Activated naive CD4-positive, alpha-beta T cell treated with anti-CD3 and anti-CD28 coated beads, Interleukin-2, amount 50 U/mL, for 16 hours (primary cell): ENCODE measurements at places on chromosomes 3 and 15.

DNA sequence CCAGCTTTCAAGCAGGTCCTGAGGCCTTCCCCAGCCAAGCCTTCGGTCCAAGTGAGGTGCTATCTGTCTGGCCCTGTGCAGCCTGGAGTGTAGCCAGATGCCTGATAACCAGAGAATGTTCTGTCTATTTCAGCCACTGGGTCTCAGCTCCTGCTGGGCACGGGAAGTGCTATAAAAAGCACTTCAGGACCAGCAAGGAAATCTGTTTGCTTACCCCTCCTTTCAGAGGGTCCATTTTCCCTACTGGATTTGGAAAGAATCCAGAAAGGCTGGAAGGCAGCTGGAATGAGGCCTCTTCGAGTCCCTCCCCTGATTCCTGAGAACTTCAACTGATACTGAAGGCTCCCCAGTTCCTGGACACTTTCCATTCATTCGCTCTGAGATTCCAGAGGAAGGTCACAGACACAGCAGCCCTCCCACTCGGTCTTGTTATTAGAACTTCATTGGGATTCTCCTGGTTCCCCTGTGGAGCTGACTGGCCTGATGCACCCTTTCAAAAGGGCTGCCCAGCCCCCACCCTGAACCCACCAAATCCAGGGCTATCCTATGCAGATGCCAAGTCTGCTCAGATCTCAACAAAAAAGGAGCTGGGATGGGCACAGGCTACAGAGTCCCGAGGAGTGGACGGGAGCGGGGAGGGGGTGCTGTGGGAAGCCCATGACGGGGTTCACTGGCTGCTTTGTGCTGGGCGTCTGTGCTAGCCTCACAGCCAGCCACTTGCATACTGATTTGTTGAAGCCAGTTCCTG, 70.4 kb downstream of the UMPS start:
- no peak for DNase-seq

DNA sequence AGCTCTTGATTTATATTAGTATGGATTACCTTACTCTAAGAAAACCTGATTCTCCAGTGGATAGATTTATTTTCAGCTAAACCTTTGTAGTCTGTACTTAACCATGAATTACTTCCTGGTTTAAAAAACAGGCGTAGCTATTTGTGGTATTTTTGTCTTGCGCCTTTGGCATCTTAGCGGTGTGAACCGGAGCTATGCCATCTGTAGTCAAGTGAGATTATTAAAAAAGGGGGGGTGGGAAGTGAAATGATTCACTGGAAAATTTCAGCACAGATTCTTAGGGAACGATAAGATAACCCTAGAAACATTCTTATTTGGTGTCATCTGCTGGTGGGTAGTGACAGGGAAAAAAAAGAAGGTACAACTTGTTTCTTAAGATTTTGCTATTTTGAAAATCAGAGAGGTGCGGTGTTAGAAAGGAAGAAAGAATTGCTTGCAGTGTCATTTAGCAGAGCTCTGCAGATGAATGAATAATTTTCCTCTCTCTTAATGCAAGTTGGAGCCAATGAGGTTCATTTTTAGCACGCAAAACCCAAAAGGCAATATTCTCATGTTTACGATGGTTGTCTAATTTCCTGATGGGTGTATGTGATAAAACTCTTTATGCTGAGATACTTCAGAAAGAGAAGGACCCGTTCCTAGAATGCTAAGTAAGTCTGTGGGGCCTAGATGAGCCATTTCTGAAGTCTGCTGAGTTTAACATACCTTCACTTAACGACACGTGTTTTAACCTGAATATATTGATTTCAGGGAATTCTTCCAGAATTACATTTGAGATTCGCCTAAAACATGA, 44.0 kb downstream of the PSMD6 start:
- DNase-seq: no peak

DNA sequence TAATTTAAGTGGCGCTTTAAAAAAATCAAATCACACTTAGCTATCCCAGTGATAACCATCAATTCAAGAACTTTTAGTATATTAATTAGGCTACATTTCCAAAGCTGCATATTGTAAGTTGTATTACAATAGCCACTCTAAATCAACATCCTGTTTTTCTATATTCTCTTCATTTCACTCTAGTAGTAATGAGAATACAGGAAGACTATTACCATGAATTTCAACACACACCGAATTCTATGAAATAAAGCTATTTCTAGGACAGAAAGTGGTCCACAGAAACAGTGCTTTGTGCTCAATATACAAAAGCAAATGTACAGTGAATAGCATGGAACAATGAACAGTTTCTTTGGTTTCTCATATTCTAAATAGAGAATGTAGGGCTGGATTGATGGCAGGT, 24.6 kb downstream of the TRAT1 start:
- DNase-seq: no peak

DNA sequence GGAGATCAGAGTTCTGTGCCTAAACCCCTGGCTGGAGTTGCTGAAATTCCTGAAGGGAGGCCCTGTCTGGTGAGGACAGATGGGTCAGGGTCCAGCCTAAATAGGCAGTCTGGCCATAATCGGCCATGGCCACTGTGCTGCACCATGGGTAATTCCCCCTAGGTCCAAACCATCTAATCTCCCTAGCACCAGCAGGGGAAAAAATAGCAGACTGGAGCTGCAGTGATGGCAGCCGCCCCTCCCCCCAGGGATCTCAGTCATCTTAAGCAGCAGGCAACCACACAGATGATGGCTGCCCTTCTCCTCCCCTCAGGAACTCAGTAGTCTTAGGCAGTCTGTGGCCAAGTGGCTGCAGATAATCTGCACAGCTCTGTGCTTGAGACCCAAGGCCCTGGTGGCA, 68.4 kb upstream of the CD96 start:
- no peak for DNase-seq

DNA sequence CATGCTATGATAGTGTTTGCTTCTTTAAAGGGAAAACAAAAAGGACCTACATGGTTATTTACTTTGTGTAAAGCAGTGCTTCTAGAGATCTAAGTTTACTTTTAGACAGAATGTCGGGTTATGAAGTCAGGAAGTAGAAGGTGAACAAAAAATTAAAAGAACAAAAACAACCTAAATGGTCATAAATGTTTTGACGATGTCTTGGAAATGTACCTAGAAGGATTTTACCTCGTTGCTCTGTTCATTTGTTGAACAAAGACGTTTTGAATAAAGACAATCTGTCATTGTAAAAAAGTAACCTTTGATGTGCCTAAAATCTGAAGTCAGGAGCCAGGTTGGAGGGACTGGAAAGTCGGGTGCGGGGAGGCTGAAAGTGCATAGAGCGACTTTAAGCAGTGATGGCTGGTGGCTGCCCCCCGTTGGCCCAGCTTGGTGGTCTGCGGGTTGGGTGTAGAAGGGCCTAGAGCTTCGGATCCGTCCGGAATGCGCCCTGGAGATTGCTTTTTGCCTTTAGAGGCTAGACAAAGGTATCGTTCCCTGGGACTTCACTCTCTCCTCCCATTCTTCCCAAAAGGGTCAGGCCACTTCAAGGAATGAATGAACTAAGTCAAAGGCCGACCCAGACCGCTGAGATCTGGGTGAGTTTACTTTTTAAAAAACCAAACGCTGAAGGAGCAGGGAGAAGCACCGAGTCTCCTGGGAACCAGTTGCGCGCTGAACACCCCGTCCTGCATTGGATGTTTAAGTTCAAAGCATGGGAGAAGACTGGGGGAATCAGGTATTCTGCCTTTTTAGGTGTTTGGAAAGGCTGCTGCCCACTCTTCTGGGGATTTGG, 2.1 kb downstream of the SOX14 start:
- DNase-seq: no peak

- DNase-seq: no peak
Observed at GRCh38 chr3:38598791-38599190, 50.7 kb downstream of the SCN5A start.

DNA sequence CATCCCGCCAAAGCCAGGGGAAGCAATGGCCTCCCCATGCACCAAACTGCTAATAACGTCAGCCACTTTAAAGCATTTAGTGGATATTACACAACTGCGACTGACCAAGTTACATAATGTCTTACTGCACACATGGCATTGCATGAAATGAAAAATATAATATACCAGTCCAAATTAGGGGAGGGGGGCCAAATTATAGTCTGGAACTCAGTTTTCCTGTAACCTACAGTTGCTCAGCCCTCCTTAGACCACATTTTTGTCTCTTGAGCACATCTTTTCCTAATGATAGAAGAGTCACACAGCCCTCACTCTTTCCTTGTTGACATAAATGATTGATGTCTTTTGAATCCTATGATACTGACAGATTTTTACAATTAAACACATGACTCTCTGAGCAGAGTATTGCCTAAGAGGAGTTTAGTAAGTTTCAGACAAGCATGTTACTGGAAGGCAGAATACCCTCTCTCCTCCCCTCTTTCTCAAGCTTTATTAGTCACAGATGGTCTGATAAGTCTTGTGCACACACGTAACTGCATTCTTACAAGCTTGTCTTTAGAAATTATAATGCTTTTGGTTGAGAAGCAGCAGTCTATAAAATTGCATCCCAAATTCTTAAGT, 1.1 kb upstream of the PLD1 start:
- no peak for DNase-seq

GRCh38 chr3:134937256-134938028, 142.4 kb downstream of the EPHB1 start:
- no peak for DNase-seq

GRCh38 chr3:119632829-119633228, 27.6 kb downstream of the POPDC2 start:
- DNase-seq: no peak

GRCh38 chr3:134030379-134031347, 938 bp upstream of the SLCO2A1 start:
- DNase-seq: no peak

- no peak for DNase-seq
Observed at GRCh38 chr3:14614862-14615261, 36.7 kb upstream of the CCDC174 start.

DNA sequence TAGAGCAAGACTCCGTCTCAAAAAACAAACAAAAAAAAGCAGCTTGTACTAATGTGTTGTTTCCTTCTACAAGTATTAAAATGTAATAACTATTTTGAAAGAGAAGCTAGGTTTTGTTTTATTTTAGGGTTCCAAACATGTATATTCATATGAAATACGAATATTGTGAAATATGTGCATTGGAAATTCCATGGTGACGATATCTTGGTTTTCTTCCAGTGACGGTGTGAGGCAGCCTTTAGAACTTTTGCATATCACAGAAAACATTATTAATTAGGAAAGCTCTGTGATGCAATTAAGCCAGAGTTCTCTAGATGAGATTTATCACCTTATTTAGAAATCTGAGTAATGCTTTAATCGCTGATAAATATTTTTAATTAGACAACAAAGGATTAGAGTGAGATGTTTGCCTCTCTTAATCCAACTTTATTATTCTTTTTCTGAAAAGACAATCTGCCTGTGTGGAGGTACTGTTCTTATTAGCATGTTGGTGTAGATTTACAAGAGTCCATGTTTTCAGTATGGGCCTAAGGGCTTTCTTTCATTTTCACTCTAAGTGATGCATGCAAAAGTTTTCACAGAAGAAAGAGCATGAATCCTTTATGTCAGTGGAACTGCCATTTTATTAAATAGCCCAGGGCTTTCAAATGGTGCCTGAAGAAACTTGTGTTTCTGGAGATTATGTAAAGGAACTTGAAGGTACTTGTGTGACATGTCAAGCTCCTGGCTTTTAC, 37.7 kb upstream of the SAMMSON start:
- no peak for DNase-seq

- no peak for DNase-seq
Observed at GRCh38 chr15:68782589-68783161, 38.0 kb downstream of the ANP32A start.

- no peak for DNase-seq
Observed at GRCh38 chr3:171200052-171200749, 173.7 kb upstream of the SLC2A2 start.

DNA sequence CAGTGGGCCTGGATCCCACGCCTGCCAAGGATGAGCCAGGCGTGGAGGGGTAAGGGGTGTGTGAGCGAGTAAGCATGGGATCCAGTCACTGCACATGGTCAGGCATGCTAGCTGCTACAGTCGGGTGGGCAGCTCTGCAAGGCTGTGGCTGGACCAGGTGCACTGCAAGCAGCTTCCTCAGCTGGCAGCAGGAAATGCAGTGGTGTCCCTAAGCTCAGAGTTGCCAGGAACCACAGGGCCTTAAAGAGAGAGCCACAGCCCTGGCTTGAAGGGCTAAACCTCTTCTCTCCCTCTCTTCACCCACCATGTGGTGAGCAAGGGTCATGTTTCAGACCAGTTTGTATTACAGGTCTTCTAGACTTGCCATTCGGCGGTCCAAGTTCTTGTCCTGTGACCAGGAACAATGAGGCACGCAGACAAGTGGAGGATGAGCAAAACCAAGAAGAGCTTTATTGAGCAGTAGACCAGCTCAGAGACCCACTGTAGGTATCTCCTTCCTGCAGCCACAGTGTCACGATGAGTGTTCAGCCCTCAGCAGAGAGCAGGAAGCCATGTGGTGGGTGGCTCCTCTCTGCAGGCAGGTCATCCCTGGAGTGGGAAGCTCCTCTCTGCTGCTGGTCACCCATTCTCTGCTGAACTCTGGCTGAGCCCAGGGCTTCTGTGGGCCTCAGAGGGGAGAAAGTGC, 511.9 kb downstream of the PYDC2 start:
- DNase-seq: no peak

GRCh38 chr3:143380449-143380848, 260.9 kb downstream of the CHST2 start:
- no peak for DNase-seq

- peak; percentile 26 for DNase-seq
Observed at GRCh38 chr3:57164217-57164656, 916 bp downstream of the IL17RD start.

DNA sequence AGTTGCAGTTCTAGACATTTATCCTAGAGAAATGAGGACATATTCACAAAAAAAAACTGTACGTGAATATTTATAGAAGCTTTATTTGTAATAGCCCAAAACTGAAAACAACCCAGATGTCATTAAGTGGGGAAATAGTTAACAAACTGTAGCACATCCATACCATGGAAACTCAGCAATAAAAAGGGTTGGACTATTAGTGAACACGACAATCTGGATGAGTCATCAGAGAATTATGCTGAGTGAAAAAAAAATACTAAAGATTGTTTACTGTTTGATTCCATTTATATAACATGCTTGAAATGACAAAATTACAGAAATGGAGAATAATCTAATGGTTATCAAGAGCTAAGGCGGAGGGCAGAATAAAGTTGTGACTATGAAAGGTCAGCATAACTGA, 59.5 kb downstream of the CPA3 start:
- no peak for DNase-seq

GRCh38 chr3:128426128-128426921, 40.4 kb downstream of the DNAJB8 start:
- peak; percentile 61 for DNase-seq

DNA sequence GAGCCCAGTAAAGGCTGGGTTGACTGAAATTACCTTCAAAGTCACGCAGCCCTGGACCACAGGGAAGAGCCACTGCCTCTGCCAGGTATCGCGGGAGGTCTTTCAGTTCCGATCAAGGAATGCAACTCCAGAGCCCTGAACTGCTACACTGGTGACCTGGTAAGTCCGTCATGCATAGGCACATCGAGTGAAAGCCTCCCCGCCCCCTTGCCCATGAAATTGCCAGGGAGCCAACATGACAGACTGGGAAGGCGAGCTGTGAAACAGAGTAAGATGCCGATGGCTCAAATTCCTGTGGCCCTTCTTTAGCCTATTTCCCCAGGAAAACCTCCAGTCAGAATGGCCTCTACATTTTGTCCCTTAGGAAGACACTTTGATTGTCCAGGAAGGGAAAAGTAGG, 2.3 kb upstream of the GP5 start:
- no peak for DNase-seq

GRCh38 chr15:91522605-91523332, 330.7 kb upstream of the SLCO3A1 start:
- no peak for DNase-seq
